Central memory CD4-positive, alpha-beta T cell (primary cell): ENCODE measurements at places on chromosomes 2 and 18.

GRCh38 chr18:62523631-62524439 is 1.0 kb downstream of the ZCCHC2 start:
- DNase-seq: peak; percentile 50

- no peak for DNase-seq
These were observed 94.4 kb upstream of the NOSTRIN start for GRCh38 chr2:168708080-168708479.

GRCh38 chr2:214575465-214575864 is 164.6 kb downstream of the VWC2L start:
- no peak for DNase-seq

DNA sequence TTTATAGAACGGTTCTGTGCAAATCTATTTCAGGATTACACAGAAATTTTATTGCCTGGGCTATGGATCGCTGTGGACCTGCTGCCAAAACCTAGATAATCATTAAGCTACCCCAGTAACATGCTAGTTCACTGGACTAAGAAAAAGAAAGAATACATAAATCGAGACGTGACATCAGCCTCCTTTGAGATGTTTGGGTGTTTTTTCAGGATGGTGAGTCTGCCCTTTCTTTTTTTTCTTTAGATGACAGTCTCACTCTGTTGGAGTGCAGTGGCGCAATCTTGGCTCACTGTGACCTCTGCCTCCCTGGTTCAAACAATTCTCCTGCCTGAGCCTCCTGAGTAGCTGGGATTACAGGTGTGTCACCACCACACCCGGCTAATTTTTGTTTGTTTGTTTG is 52.0 kb downstream of the FHOD3 start:
- no peak for DNase-seq

- no peak for DNase-seq
These were observed 157.4 kb downstream of the CDH2 start for GRCh38 chr18:28019425-28020108.

DNA sequence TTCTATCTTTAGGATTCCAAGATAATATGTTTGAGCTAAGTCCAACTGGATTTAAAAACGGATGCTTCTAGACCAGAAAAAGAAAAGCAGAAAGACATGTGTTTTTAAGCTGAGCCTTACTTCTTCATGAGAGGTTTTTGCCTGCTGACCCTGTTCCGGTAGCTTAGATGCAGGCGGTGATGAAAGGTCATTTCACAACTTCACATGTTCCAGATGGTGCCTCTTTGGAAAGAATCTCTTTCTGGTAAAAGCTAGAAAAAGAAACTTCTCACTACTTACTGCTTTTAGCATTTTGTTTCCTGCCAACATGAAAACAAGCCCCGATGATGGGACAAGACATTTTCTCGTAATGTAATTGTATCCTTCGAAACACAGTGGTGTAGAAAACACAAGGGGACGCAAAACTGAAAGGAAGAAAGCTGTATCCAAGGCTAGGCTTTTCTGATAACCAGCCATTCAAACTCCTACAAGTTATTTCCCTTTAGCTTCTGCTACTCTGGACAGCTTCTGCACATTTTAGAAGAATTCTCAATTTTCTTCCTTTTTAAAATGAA is 407.3 kb upstream of the LYPD1 start:
- no peak for DNase-seq

DNA sequence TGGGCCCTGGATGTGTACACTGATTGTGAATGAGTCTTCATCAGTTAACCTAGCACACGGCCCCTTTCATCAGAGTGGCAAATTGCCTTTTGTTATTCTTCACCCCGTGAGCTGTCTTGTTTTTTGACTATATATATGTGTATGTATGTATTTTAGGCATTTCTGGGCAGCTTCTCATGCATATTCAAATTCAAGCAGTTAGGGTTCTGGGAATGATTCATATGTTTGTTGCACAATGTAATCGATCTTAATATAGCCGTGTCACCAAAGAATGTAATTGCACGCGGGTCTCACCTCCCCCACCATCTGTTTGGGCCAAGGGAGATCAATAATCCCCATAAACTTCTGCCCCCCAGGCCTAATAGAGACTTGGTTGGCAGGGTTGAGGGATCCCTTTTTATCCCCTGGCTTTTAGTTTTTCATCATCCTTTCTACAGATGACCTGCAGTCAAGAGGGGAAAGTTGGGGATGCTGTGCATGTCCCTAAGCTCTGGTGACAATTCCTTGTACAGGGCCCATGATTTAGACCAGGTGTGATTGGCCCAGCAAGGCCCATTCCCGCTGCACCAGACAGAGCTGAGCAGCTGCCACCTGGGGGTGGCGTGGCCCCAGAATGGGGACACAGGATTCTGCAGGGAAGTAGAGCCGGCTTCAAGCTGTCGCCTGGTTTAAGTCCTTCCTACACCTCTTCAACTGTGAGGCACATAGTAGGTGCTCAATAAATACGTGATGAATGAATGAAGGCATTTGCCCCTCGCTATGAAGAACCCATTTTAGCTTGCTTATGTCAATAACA is 19.2 kb downstream of the KCNF1 start:
- no peak for DNase-seq

- DNase-seq: no peak
These were observed 138.9 kb upstream of the KLHL14 start for GRCh38 chr18:32911660-32912284.

DNA sequence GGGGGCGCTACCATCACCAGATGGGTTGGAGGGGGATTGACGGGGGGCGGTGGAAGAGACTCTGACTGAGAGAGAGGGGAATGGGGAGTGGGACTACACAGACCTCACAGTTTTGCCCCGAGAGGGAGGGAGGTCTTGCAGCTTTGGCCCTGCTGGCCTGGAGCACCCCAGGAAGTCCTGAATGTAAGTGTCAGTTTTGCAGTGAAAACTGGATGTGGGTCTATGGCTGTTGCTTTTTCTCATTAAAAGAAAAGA is 2.4 kb downstream of the TCF7L1 start:
- no peak for DNase-seq
